ENCODE measurements at places on chromosomes 5 and 9.
A peak's percentile ranks its signal among the peaks of the same experiment; 100 is the strongest.

DNA sequence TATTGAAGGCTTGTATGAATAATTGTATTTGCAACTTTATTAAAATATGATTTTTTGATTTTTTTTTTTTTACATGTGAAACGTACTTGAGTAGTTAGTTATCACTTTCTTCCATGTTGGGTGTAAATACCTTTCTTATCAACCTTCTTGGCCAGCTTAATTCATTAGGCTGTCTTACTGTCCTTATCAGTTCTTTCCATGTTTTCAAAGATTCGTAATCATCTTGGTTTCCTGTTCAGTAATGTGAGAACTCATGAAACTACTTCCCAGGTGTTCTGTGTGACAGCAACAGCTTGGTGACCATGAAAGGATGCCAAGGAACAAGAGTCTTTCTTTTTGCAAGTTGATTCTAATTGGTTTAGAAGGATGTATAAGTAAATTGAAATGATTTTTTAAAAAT, 100.0 kb downstream of the ADGRV1 start:
- DNase-seq, result no peak

- no peak for DNase-seq
Observed at GRCh38 chr9:69619233-69619632, 52.9 kb downstream of the APBA1 start.

- peak; percentile 79 for DNase-seq
Observed at GRCh38 chr5:151745071-151745705, 13.2 kb downstream of the ATOX1 start.

DNA sequence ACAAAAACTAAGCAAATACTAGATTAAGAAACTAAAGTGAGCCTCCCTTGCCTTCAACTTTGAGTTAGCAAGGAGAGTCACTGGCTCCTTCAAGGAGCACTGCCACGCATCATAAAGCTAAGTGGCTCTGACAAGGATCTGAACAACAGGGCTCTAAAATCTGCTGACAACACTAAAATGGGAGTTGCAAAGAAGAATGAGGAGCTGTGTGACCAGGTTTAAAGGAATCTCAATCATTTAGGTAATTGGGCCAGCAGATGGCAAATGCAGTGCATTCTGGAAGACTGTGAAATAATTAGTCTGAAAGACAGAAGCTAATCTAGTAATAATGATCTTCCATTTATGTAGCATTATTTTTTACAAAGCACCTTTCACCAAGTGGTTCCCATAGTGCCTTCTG, 297.0 kb upstream of the TAS2R1 start:
- DNase-seq, result peak; percentile 22

DNA sequence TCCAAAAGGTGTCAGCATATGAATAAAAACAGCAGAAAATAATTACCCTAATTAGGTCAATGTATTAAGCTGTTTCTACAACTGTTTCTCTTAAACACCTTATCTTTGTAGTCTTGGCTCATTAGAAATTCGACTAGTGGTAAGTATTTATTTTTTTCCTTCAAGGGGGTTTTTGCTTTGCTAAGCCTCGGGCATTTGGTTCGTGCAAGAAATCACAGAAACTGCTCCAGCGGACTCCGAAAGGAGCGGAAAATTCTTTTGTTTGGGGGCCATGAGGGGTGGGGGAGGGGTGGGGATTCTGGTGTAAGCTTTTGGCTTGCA, 757 bp downstream of the ZBED3 start:
- no peak for DNase-seq

- no peak for DNase-seq
Observed at GRCh38 chr5:14581891-14582796, 552 bp downstream of the OTULINL start.

GRCh38 chr5:27594141-27594540, 555.8 kb upstream of the CDH9 start:
- no peak for DNase-seq

GRCh38 chr9:28050941-28051340, 477.7 kb upstream of the C9orf72 start:
- DNase-seq, result no peak

- DNase-seq, result peak; percentile 48
Observed at GRCh38 chr9:98983295-98984268, 39.9 kb downstream of the COL15A1 start.

- no peak for DNase-seq
Observed at GRCh38 chr5:10420468-10420867, 21.2 kb upstream of the ROPN1L start.

DNA sequence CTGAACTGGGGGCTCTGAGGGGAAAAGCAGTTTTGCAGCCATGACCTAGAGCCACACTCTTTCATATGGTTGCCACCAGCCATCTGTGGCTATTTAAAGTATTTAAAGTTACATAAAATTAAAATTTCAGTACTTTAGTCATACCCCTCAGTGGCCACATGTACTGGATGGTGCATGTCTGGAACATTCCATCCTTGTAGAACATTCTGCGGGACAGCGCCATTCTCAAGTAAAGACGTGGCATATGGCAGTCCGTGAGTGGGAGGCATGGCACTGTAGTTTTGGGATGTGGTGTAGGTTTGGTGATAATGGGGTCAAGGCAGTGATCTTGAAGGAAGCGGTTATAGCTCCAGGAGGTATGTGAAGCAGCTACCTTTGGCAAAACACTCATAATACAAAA, 61.4 kb upstream of the NFIL3 start:
- no peak for DNase-seq

- DNase-seq, result no peak
Observed at GRCh38 chr5:58842852-58843251, 260.0 kb downstream of the RAB3C start.

- no peak for DNase-seq
Observed at GRCh38 chr5:144121577-144121976, 48.9 kb downstream of the YIPF5 start.

DNA sequence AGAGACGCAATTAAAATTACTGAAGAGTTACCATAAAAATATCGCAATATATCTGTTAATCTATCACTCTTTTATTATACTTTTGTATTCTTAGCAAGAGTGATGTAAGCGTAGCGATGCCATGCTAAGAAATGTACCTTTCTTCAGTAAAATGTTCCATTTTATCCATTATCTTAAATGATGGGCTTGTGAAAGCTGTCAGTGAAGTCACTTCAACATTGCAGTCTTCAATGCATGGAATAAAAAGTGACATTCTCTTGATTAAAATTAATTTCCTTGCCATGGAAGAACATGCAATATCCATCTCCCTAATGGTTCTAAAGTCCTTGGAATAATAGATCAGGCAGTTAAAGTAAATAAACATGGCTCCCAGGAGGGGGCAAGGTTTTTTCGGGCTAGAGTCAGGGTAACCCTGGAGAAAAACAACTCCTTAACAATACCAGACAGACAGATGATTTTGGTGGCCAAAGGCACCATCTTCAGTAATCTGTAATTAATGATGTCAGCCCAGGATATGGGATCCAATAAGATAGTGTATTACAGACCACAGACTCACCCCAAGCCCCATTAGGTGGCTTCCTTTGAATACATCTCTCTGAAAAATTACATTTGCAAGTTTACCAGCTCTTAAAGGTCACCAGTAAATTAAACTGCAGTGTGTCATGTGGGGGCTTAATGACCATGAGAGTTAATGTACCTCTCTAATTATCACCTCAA, 677.1 kb downstream of the DTWD2 start:
- DNase-seq, result no peak

GRCh38 chr5:96652769-96653454, 9.3 kb upstream of the CAST start:
- no peak for DNase-seq

DNA sequence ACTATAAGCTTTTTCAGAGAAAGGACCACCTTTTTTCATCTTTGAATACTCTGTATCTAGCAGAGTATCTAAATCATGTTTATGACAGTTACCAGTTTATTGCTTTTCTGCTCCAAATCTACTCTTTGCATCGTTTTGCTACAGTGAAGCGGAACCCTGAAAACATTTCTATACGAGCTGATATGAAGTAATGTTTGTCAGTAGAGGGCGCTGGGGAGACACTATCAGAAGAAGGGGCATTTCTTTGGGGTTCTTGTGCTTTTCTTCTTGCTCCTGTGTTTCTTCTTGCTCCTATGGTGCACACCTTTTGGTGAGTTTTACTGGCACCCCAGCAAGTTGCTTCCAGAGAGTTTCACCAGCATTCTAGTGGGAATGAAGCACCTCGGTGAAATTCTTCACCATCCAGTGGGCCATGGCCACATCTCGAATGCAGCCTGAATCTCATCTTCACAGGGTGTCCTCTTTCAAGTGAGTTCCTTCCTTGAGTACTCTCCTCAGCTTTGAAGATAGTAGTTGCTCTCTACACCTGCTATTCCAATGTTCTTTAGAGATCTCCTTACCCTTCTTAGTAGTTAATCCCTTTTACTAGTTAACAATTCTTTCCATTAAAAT, 98.4 kb downstream of the FGF1 start:
- no peak for DNase-seq

GRCh38 chr9:69049094-69049493, 13.5 kb downstream of the FXN start:
- DNase-seq, result no peak

GRCh38 chr9:117088786-117089185, 326.1 kb downstream of the ASTN2 start:
- no peak for DNase-seq

- DNase-seq, result no peak
Observed at GRCh38 chr5:165201369-165201768, 1696.0 kb downstream of the MAT2B start.

DNA sequence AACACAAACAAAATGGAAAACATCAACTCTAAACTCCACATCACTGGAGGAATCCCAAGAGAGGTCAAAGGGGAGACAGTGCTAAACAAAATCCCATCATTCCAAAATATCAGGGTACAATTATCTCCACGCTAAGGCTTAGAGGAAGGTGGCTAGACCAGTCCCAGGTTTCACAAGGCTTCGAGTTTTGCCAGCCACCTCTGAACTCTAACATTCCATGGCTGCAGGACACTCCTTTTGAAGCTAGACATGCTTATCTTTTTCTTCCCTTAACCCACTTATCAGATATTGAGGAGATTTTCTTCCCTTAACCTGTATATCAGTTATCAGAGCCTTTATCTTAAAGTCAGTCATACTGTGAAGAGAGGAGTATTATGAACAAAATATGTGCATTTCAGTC, 53.3 kb downstream of the GLDC start:
- no peak for DNase-seq

DNA sequence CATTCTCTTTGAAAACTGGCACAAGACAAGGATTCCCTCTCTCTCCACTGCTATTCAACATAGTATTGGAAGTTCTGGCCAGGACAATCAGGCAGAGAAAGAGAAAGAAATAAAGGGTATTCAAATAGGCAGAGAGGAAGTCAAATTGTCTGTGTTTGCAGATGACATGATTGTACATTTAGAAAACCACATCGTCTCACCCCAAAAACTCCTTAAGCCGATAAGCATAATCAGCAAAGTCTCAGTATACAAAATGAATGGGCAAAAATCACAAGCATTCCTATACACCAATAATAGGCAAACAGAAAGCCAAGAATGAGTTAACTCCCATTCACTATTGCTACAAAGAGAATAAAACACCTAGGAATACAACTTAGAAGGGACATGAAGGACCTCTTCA, 21.0 kb upstream of the EPB41L4A start:
- no peak for DNase-seq

DNA sequence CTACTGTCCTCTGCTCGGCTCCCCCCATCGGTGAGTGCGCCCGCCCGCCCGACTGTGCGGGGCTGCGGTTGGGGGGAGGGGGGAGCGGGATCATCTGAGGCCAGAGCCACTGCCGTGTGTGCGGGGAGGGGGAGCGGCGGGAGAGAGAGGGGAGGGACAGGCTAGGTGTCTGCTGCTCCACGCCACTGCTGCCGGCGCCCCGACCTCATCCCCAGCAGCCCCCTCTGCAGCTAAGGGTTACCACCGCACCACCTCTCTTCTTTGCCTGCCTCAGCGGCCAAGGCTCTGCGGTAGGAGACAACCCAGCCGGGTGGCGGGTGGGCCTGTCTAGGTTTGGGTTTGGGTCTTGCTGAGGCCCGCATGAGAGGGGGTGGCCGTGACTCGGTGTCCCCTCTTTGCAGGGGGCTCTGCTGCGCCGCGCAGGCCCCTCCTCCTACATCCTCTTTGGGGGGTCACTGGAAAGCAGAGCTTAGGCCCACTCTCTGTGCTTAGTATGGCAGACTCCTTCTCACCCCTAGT, 670 bp upstream of the PURA start:
- no peak for DNase-seq

- no peak for DNase-seq
Observed at GRCh38 chr9:108166519-108166918, 677.0 kb upstream of the KLF4 start.

GRCh38 chr9:89408628-89409101, 89.2 kb downstream of the SEMA4D start:
- no peak for DNase-seq

DNA sequence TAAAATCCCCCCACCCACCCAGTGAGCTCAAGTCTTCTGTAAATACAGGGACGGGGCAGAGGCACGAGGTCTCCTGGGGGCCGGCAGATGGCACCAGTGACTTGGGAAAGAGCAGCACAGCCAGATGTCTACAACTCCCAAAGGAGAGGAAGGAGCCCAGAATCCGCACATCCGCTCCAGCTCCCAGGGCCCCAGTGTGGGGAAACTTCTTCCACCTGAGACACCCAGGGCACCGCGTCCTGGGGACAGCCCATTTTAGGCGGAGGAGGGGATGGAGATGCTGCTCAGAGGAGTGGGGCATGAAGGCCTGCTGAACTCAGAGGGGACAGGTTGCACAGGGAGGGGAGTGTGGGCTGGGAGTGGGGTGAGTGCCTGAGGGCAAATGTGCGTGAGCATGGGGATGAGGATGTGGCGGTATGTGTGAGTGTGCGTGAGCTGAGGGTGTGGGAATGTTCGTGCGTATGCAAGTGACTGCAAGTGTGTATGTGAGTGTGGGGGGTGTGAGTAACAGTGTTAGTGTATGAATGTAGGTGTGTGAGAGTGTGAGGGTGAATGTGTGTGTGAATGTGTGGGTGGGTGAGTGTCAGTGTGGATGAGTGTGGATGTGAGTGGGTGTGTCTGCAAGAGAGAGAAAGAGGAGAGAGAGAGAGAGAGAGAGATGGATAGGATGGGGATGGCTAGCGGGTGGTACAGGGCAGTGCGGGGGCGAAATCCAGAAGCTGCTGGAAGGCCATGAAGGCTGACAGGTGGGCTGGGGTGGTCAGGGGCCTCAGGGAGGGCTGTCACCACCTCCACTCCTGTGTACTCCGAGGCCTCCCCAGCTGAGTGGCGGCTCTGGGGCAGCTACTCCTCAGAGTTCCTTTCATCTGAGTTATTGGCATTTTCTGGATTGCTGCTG, 63.5 kb downstream of the DUSP1 start:
- peak; percentile 27 for DNase-seq

DNA sequence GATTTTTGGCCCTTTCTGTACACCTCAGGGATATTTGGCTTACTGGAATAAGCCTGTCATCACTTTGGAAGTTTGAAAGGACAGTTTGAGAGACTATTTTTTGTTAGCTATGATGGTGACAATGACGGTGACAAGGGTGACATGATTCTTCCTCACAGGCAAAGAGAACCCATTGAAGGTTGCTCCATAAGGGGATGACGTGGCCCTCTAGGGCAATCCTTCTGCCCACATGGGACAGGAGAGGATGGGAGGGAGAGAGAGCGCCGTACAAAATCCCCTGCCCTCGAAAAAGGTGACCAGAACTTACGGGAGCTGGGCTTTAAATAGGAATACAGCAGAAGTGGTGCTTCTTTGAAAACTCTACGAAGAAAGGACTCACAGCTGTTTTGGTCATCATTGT, 22.6 kb downstream of the HRH2 start:
- DNase-seq, result no peak
